HCEC 1CT (cell line): ENCODE measurements at places on chromosomes 11 and 22.

GRCh38 chr22:48756146-48757111 is 1071.2 kb downstream of the BRD1 start:
- no peak for DNase-seq

GRCh38 chr11:57072640-57073039 is 83.9 kb downstream of the OR5AK2 start:
- DNase-seq = peak; percentile 99

DNA sequence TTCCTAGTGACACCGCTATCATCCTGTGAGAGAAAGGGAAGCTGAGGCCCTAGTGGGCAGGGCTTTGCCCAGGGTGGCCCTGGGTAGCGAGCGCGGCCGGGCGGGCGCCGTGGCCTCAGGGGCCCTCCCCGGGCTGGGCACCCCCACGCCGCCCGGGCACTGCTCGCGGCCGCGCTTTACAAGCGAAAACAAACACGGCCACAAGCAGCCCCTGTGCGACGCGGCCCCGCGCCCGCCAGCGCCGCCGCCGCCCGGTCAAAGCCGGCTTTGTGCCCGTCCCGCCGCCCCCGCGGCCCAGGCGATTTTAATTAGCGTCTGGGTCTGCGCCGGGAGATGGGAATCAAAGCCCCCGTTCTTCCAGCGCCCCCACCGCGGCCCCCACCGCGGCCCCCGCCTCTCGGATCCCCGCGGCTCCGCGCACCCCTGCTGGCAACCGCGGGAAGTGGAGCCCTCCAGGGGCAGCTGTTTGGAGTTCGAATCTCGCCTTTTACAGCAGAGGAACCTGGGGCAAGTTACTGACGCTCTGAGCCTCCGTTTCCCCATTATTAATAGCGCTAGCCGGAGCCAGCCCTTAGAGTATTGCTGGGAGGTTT is 47.9 kb downstream of the CHRDL2 start:
- DNase-seq = no peak

DNA sequence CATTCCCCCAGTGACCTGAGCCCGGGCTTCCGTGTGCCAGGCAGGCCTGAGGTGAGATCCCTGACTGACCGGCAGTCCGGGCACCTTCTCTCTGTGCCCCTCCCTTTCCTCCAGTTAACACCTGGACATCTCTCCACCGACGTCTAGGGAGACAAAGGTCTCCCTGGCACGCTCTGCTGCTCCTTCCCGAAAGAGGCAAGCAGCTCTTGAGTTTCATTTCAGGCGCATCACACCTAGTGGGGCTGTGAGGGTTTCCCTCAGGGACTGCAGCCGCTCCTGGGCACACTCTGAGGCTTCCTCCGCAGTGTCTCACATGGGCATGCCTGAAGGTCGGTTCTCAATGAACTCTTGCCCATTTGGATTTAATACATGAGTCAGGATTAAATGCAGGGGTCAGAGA is 322.7 kb downstream of the CTTN start:
- no peak for DNase-seq
